Activated T-cell treated with anti-CD3 and anti-CD28 coated beads, Interleukin-2, amount 50 U/mL, for 72 hours (primary cell): ENCODE measurements at places on chromosomes 6 and 20.
A peak's percentile ranks its signal among the peaks of the same experiment; 100 is the strongest.

GRCh38 chr6:30071081-30071818 lies 4.3 kb downstream of the PPP1R11 start:
- DNase-seq: peak; percentile 45

GRCh38 chr20:46307139-46307998 lies 929 bp downstream of the CDH22 start:
- peak; percentile 81 for DNase-seq

DNA sequence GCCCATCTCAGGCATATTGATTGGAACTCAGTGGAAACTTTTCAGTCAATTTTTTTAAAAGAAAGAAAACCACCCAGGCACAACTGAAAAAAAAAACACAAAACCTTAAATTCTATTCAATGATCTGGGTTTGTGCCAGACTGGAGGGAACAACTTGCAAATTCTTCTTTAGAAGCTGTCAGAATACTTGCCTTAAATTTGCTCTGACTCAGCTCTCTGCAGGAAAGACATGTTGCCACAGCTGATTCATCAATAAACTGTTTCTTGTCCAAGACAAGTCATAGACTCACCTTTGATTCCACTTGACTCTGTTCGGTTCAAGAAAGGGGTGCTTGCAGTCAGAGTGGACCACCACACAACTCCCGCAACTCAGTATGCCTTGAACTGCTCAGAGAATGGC lies 117.8 kb upstream of the F13A1 start:
- DNase-seq: no peak

GRCh38 chr6:26235302-26235670 lies 129.7 kb upstream of the BTN3A2 start:
- DNase-seq: no peak

- no peak for DNase-seq
Measured at GRCh38 chr6:38352636-38353035, 287.1 kb downstream of the BTBD9 start.

DNA sequence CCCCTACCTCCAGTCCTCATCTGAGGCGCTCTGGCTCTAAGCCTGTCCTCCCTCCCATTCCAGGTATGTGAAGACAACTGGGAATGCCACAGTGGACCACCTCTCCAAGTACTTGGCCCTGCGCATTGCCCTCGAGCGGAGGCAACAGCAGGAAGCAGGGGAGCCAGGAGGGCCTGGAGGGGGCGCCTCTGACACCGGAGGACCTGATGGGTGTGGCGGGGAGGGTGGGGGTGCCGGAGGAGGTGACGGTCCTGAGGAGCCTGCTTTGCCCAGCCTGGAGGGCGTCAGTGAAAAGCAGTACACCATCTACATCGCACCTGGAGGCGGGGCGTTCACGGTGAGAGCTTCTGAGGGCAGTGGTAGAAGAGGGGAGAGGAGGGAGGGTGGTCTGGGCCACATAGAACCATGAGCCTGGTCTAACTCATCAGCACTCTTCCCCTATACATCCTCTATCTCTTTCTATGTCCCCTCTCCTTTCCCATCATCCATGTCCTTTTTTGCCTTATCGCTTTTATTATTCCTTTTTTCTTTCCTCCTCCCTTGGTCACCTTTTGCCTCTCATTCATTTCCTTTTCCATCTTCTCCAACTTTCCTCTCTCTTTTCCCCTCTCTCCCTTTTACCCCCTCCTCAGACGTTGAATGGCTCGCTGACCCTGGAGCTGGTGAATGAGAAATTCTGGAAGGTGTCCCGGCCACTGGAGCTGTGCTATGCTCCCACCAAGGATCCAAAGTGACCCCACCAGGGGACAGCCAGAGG lies 3.5 kb downstream of the RING1 start:
- no peak for DNase-seq

GRCh38 chr6:168709390-168709789 lies 268.4 kb downstream of the SMOC2 start:
- DNase-seq: no peak

DNA sequence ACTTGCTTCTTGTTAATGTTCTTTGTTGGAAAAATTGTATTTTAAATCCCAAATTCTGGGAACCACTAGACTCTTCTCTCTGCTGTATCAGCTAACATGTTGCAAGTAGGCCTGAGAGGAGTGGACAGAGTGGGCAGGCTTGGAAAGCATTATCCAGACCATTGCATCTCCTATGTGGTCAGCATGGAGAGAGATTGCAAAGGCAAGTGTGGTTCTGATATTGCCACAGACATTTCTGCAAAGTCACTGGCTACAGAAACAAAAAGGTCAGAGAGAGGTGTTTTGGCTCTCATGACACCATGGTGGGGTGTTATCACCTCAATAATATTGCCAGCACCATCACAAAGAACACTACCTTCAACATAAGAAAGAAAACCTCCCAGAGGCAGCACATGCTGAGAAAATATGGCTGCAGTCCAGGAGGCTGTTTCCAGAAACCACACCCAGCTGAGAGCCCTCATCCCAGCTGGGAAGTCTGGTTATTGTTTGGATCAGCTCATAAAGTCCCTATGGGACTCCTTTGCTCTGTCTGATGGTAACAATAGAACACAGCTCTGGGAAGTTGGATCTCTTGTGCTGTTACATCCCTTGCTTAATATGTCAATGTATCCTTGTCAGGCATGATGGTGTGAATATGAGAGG lies 78.2 kb upstream of the TBX18 start:
- DNase-seq: no peak

GRCh38 chr20:49112596-49113274 lies 66.6 kb downstream of the CSE1L start:
- no peak for DNase-seq

- no peak for DNase-seq
Measured at GRCh38 chr6:135577059-135577538, 79.6 kb upstream of the AHI1 start.

- DNase-seq: no peak
Measured at GRCh38 chr6:168060521-168060931, 18.5 kb downstream of the FRMD1 start.

DNA sequence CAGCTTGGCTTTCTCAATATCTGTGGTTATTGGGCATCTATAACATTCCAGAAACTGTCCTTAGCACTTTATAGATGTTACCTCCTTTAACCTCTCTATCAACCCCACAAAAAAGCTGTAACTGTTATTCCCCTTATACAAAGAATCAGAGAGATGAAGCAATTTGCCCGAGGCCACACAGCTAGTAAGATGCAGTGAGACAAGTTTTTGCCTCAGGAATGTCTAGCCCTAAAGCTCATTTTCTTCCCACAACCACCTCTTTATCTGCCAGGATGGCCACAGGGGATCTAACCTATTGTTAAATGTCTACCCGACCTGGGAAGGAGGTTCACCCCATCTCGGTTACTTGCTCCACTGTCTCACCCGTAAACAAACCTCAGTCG lies 31.9 kb upstream of the TCP11 start:
- no peak for DNase-seq

DNA sequence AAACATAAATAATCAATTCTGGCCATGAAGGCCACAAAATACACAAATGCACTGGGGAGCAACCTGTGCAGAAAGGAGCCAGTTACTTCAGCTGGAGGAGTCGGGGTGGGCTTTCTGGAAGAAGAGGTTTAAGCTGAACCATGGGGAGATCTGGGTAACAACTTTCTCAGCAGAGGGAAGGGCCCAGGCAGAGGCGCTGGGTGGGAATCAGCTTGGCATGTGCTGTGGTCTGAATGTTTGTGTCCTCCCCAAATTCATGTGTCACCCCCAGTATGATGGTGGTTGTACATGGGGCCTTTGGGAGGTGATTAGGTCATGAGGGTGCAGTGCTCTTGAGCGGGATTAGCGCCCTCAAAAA lies 107.9 kb downstream of the SYCP2 start:
- DNase-seq: no peak

GRCh38 chr6:47076422-47077344 lies 34.6 kb upstream of the ADGRF1 start:
- DNase-seq: no peak

DNA sequence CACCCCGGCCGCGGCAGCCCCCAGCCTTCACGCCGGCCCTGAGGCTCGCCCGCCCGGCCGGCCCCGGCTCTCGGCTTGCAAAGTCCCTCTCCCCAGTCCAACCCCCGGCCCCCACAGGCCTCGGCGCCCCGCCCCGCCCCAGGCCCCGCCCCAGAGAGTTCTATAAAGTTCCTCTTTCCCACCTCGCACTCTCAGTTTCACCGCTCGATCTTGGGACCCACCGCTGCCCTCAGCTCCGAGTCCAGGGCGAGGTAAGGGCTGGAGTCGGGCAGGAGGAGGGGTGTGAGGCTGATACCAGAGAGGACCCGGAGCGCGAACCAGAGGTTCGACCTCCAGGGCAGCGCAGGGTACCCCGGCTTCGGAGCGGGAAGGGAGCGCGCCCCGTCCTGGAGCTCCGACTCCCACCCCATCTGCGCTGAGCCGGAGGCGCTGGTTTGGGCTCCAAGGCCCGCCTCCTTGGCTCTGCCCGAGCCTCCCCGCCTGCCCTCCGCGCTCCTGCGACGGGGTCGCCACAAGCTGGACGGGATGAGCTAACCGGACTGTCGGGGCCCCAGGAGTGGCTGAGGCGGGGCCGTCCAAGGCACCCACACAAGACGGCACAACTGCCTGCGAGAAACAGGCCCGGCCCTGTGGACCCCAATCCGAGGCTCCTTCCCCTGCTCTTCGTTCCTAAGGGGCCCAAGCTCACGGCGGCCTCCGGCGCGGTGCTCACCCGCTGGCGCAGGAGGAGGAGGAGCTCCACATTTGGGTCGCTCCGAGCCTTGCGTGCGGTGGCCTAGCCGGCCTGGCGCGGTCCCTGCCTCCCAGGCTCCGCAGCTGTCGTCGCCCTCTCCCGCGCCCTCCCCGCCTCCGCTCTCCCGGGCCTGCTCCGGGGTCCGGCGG lies at the start of gene IRF4:
TSS of gene IRF4 (plus strand) at position 194 of the 882 bp plus-strand sequence. CDS start 1,401 bp downstream, outside the sequence.
- DNase-seq: peak; percentile 80

DNA sequence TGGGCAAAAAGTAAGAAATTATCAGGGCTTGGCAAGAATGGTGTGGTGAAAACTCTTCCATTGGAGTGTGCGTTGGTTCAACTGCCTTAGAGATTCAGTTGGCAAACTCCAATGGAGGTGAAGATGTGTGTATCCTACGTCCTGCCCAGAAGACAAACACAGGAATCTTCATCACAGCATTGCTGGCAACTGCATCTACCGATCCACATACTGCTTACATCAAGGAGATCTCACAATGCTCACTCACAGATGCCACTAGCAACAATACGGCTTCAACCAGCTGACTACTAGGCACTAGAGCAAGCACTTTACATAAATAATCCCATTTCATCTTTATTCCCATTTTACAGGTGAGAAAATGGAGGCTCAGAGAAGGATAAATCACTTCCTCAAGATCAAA lies 10.0 kb upstream of the SPO11 start:
- DNase-seq: no peak

DNA sequence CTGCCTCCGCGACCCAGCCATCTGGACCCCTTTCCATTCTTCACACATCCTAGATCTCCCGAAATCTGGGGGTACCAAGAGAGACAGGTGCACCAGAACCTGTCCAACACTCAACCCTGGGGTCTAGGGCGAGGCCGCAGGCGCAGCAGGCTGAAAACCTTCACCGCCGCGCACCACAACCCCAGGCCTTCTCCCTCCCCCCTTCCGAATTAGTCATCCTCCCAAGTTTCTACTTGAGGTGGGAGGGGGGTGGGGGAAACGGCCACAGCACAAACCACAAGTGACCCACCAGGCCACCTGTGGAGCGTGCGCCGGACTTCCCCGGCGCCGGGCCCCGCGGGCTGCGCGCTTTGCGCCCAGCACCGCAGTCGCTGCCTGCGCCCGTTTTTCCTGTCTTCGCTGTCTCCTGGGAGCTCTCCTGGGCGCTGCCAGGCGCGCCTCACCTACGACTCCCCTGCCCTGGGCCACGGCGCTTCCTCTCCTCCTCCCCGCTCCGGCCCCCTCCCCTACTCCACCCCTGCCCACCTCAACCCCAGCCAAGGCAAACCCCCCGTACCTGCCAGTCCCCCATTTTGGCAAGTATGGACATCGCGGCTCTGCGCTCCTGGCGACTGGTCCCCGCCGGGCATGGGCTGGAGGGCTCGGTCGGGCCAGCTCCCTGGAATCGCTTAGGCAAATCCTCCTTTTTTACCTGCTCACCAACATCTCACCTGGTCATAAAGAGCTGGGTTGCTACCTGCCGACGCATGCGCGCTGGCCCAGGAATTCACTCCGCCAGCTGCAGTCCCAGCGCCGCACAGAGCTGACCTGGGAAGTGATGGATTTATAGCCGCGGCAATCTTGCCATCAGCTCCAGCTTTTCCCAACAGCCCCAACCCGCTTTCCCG lies 4.2 kb upstream of the TFAP2A start:
- DNase-seq: no peak

DNA sequence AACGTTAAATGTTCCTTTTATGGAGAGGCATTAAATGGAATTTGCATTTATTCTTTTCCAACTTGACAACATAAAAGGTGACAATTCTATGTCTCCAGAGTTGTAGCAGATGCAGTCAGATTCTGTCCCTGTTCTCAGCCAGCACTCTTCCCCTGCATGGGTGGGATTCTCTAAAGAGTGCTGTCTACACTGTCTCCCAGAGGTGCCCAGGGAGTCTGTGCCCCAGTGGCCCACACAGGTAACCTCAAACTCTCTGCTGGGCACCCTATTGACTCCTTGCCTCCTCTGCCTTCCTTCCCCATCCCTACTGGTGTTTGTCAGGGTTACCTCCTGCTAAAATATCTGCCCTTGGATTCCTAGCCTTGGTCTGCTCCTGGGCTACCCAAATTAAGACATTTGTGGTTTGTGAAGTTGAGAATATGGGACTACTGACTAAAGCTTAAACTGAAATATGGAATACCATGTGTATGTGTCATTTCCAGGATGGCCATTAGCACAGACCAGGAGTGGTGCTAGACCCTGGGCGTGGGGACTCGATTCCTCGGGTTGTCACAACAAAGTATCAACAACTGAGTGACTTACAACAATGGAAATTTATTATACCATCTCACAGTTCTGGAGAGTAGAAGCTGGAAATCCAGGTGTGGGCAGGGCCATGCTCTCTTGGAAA lies 284.7 kb downstream of the CDH26 start:
- no peak for DNase-seq

- DNase-seq: no peak
Measured at GRCh38 chr6:151002491-151002935, 137.0 kb downstream of the MTHFD1L start.

GRCh38 chr20:57760698-57761412 lies 51.0 kb upstream of the PMEPA1 start:
- no peak for DNase-seq

- no peak for DNase-seq
Measured at GRCh38 chr20:20334489-20334888, 33.4 kb upstream of the INSM1 start.

GRCh38 chr6:56755040-56755439 lies 112.4 kb upstream of the DST start:
- no peak for DNase-seq

DNA sequence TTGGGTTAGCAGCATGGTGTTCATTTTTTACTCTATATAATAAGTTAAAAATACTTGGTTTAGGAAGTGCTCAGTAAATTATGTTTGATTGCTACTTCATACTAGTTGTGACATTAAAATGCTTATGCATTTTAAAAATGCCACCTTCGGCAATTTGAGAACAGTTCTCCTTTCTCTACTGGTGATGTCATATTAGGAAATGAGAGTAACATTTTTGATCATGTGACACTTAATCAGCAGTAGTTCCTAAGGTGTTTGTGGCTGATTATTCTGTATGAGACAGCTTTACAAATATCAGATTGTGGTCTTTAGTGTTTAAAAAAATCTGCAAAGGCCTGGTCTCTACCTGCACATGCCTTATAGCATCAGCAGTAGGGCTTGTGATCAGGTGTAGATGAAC lies 4.4 kb downstream of the GZF1 start:
- DNase-seq: no peak

GRCh38 chr6:132513831-132514545 lies 1.1 kb upstream of the STX7 start:
- no peak for DNase-seq

- DNase-seq: no peak
Measured at GRCh38 chr6:22214314-22214713, 82.5 kb downstream of the PRL start.
